ENCODE measurements at places on chromosomes 16 and 17. TPM values are rescaled to one million over a fixed set of nuclear protein-coding genes. Genes with fewer than 3 reads are reported as not detected.
A peak's percentile ranks its signal among the peaks of the same experiment; 100 is the strongest.

GRCh38 chr17:7825206-7825990 lies 8.6 kb upstream of the KDM6B start:
- no peak for DNase-seq

- DNase-seq = no peak
These were observed 192.8 kb downstream of the BANP start for GRCh38 chr16:88144028-88144511.

DNA sequence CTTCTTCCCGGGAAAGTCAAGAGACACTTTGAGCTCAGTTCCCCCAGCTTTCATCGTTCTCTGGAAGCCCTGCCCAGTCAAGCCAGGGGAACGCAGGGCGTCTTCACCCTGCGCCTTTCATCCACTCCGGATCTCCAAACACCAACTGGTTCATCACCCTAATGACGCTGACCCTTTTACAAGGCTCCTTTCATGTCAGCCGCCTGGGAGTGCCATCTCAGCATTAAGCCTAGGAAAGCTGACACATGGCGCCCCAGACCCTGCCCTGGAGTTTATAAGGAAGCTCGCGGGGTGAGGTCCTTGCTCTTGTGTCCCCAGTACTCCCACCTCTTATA lies 594 bp upstream of the DNAJC7 start:
- no peak for DNase-seq

DNA sequence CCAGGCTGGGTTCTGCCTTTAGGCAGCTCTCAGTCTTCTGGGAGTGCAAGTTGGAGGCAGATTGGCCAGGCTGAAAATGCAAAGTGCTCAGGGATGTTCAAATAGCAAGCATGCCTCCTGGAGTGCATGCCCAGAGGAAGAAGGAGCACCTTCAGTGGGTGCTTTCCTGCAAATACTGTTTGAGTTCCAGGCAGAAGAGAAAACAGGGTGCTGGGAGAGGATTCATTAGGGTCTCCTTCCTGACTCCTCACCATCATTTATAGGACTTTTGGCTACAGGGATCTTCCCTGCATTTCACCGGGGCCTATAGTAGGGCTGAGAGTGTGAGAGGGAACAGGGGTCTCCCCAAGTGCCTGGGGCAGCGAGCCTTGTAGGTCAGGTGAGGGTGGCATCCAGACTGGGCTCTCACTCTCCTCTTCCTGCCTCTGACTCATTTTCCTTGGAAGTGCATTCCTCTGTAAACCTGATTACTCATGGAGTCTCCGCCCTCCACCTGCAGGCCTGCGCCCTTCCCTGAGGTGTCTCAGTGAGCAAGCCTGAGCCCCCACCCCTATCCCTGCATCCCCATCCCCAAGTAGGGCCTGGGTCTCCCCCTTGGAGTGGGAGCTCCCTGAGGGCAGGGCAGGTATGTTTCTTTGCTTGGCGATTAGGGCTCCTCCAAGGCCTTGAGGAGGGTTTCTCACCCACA lies 17.1 kb upstream of the TNS4 start:
- peak; percentile 61 for DNase-seq

- no peak for DNase-seq
These were observed 161.5 kb upstream of the TOX3 start for GRCh38 chr16:52708476-52708875.

DNA sequence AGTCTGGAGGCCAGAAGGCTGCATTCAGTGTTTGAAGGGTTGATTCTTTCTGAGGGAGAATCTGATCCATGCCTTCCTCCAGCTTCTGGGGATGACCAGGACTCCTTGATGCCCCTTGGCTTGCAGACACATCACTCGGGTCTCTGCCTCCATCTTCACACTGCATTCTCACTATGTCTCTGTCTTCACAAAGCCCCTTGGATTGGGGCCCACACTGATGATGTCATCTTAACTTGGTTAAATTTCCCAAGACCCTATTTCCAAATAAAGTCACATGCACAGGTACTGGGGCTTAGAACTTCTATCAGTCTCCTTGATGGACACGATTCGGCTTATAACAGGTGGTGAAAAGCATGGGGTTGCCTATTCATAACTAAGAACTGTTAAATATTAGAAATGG lies 112.1 kb upstream of the MYOCD start:
- no peak for DNase-seq

DNA sequence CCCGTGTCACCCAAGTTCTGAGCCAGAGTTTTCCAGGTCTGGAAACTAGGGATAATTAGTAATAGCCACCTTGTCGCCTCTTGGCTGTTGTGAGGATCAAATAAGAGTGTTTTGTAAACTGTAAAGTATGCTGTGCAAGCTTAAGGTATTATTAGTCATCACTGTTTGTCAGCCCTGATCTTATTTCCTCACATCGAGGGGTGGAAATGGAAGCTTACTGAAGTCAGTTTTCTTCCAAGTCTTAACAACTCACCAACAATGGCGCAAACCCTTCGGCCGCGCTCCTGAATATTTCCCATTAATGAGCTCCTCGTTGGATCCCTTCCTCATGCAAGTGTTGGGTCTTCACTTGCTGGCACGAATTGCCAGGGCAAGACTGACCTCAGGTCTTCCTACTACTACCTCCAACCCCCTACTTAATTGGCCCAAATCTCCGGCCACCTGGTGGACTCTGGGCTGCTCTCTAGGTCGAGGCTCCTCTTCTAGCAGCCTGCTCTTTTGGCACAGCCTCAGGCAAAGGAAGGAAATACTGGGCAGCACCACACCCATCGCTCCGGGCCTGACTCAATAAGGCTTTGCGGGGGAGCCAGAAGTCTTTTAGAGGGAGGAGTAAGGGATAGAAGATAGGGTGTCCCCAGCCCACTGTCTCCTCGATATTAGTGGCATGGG lies 885 bp upstream of the SLC35B1 start:
- DNase-seq = no peak

DNA sequence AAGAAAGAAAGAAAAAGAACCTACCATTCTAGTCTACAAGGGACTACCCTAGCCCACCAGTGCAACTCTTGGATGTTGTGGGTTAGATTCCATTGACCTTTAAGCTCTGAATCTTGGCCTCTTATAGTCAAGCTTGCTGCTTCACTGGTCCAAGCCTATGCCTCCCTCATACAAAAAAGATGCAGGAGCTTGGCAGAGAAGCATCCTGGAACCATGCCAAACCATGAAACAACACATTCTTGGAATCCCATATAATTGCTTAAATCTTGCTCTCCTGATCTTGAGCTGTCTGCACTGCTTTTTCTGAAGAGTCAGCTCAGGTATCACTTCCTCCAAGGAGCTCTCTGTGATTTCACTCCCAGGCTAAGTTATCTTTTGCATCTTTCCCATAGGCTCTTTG lies 117.9 kb upstream of the GPR139 start:
- DNase-seq = no peak

DNA sequence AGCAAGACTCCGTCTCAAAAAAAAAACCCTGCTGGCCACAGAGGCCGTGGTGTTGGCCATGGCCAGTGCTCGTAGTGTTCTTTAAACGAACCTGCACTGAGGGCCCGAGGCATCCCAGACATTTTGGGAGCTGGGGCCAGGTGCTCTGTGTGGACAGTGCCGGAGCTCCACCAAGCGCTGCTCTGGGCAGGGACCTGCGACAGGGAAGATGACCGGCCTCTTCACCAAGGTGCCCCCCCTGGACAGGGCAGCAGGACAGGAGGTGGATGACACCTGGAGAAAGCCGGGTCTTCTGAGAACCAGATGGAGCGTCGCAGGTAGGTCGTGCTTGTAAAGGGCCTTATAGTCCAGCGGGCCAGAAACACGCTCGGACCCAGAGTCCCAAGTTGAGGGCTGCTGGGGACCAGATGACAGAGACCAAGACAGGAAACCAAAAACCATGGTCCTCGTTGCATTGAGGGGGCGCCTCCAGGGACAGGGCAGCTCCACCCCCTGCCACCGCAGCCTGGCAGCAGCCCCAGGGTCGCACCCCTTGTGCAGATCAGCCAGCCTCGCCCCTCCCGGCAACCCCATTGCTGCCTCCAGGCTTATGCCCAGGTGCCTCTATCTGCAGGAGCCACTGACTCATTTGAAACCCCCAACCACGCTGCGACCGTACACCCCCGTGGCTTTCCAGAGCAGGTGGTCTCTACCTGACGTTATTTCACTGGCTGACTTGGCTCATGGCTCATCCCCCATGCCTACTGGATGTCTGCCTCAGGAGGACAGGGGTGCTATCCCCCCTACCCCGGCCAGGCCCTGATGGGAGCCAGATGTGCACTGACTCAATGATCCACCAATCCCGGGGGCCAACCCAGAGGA lies 4.2 kb upstream of the NTN3 start:
- no peak for DNase-seq

DNA sequence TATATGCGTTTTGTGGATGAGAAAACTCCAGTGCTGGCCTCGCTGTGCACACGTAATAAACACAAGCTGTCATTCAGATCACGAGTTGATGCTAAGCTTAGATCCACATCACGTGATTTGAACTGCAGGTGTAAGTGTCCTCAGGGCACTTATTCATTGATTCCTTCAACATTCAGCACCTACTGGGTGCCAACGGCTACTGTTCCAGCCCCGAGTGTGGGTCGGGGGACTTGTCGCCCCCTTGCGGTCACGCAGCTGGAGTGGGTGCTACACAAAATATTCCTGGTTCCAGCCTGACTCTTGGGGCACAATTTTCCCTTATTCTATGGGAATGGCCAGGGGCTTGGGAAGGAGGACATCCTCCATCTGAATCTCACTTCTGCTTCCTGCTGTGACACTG lies 29.9 kb upstream of the GINS2 start:
- DNase-seq = peak; percentile 28

- DNase-seq = no peak
These were observed 295.8 kb downstream of the FOXL1 start for GRCh38 chr16:86874141-86874540.

DNA sequence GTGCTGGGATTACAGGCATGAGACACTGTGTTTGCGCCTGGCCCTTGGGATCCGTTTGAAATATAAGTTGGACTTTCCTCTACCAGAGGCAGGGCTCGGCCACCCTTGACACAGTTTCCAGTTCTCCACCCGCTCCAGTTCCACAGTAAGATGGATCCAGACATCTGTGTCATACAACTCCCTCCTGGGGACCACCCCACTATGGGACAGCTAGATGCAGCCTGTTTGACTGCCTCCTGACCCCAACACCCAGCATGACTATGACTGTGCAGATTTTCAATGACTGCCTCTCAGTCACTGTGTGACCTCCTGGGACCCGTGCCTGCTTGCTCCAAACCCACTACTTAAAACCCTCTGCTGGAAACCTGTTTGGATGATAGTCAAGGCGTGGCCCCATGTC lies 166.7 kb downstream of the IRF8 start:
- DNase-seq = no peak

DNA sequence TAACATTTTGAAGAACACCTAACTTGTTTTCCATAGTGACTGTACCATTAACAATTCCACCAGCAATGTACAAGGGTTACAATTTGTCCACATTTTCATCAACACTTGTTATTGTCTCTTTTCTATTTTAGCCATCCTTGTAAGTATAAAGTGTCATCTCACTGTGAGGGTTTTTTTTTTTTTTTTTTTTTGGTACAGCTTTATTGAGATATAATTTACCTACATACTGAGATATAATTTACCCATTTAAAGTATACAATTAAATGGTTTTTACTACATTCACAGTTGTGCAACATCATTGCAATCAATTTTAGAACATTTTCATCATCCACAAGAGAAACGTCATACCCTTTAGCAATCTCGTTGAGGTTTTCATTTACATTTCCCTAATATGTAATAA lies 17.9 kb upstream of the TMIGD1 start:
- DNase-seq = no peak

GRCh38 chr17:72485596-72485995 lies 364.8 kb downstream of the SOX9 start:
- DNase-seq = no peak

- no peak for DNase-seq
These were observed 12.8 kb downstream of the CRYM start for GRCh38 chr16:21265104-21265837.

- peak; percentile 81 for DNase-seq
These were observed at the start of gene HLF for GRCh38 chr17:55264645-55265298. Gene HLF (plus strand): TSS chr17:55264960. CDS start chr17:55265485, 525 bp downstream.

DNA sequence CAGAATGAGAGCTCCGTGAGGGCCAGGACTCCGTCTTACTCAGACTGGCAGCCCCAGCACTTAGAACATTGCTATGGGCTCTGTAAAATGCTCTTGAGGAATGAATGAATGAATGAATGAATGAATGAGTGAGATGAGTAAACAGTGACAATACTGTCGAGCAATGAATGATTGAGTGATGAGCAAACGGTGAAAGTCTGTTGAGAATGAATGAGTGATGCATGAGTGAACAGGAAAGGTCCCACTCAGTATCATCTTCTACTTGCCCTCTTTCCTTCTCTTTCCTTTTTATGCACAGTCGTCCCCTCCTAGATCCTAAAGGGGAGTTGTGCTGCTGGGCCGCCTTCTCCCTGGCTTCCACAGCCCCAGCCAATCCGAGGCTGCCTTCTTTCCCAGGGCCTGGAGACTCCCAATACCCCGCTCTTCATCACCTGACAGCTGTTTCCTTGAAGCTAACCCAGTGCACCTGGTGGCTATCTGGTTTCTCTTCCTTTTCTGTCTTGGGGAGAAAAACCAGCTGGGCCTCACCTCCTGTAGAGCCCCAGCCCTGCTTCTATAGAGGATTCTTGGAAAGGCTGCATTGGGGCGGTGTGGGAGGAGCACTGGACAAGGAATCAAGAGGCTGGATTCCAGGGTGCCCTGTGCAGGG lies 32.7 kb upstream of the CACNG1 start:
- no peak for DNase-seq

DNA sequence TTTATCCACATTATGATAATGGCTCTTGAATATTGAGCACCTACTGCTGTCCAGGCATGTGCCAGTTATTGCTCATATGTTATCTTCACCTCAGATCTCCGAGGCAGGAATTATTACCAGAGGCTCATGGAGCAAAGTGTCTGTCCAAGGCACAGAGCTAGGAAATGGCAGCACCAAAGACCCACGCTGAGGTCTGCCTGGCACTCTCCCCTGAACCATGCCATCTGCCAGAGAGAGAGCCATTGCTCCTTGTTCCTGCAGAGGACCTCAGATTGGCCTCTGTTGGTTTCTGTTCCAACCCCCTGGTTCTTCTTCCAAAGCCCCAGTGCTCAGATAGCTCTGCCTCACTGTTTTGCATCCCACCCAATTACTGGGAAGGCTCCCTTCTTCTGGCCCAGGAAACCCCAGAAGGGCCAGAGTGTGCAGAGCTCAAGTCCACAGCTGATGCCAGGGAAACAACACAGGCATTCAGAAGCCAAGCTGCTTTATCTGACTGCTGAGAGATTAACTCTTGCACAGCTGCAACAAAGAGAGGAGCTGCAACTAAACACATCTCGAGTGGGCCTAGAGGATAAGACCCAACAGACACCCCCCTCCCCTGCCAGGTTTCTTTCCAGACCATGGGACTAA lies 5.9 kb downstream of the ASIC2 start:
- no peak for DNase-seq

DNA sequence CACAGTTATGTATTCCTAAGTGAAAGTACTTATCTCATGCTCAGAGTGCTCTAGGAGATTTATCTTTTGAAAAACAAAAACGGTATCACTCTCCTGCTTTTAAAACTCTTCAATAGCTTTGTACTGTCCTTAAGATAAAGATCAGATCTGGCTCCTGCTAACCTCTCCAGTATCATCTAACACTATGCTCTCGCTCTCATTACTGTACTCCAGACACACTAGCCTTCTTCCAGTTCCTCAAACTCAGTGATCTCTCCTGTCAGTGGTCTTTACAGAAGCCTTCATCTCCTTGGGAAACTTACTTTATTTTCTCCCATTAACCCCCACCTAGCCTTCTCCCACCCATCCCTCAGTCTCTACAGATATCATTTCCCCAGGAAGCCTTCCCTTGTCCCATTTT lies 10.1 kb downstream of the ULK2 start:
- no peak for DNase-seq

The RNF157 gene
- 164 TPM for total RNA-seq

The OVCA2 gene
- total RNA-seq = 30.3 TPM

The ATXN2L gene
- 101 TPM for total RNA-seq

The KRT31 gene
- not detected for total RNA-seq

The KRTAP1-5 gene
- not detected for total RNA-seq

The FN3K gene
- 33.0 TPM for total RNA-seq

Measured in transverse colon (tissue), 4 donors.